ENCODE measurements at places on chromosomes 5 and 9.

- DNase-seq: no peak
These were observed 117.5 kb downstream of the COL5A1 start for GRCh38 chr9:134758949-134759607.

GRCh38 chr5:171627936-171628632, 157.5 kb upstream of the SMIM23 start:
- no peak for DNase-seq

DNA sequence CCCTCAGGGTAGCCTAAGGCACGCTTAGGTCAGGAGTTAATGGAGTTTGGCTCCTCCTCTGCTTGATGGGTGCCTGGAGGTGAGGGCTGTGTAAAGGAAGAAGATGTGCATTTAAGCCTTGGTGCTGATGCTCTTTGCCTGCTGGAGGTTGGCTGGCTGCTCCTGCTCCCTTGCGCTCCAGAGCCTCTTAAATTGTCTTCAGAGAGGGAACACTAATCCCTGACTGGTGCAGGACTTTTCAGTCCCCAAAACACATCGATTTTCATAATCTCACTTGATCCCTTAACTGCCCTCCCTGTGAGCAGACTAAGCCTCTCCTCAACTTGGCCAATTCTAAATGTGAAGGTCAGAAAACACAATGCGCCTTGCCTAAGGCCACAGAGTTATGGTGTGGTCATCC, 16.2 kb upstream of the TCOF1 start:
- no peak for DNase-seq

DNA sequence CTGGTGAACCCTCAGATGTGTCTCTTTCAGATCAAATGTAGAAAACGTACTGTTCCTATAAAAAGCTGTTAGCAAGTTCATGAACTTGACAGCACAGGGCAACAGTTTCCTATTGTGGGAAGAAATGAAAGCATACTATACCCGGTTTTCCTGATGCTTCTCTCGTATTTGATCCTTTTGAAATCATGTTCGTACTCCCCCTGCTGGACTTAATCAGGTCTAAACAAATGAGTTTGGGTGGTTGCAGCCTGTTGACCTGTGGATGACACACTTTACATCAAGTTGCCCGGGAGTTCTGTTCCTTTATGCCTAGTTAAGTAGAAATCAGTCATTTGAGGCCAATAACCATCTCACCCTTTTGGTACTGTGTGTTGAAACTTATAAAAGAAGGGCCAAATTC, 1992.3 kb downstream of the MAT2B start:
- peak; percentile 14 for DNase-seq

DNA sequence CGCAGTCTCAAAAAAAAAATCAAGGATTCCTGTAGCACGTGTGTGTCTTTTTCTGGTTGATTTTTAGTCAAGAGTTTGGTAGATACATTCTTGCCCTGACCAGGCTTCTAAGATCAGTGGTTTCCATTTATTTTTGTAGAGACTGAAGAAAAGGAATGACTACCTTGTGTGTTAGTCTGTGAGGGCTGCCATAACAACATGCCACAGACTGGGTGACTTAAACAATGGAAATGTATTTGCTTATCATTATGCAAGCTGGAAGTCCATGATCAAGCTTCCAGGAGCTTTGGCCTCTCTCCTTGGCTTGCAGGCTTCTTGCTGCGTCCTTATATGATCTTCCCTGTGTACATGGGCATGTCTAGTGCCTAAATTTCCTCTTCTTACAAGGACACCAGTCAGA, 127.0 kb downstream of the CCDC192 start:
- no peak for DNase-seq

GRCh38 chr9:129280236-129280622, 102.2 kb upstream of the IER5L start:
- no peak for DNase-seq

GRCh38 chr9:115914291-115914690, 239.3 kb upstream of the PAPPA start:
- no peak for DNase-seq

- DNase-seq: peak; percentile 14
These were observed 523.6 kb upstream of the WWC1 start for GRCh38 chr5:167767795-167768194.

- DNase-seq: no peak
These were observed 129.2 kb downstream of the MED27 start for GRCh38 chr9:131950487-131950886.

- DNase-seq: peak; percentile 53
These were observed 297.3 kb downstream of the NR3C1 start for GRCh38 chr5:143106174-143106573.

DNA sequence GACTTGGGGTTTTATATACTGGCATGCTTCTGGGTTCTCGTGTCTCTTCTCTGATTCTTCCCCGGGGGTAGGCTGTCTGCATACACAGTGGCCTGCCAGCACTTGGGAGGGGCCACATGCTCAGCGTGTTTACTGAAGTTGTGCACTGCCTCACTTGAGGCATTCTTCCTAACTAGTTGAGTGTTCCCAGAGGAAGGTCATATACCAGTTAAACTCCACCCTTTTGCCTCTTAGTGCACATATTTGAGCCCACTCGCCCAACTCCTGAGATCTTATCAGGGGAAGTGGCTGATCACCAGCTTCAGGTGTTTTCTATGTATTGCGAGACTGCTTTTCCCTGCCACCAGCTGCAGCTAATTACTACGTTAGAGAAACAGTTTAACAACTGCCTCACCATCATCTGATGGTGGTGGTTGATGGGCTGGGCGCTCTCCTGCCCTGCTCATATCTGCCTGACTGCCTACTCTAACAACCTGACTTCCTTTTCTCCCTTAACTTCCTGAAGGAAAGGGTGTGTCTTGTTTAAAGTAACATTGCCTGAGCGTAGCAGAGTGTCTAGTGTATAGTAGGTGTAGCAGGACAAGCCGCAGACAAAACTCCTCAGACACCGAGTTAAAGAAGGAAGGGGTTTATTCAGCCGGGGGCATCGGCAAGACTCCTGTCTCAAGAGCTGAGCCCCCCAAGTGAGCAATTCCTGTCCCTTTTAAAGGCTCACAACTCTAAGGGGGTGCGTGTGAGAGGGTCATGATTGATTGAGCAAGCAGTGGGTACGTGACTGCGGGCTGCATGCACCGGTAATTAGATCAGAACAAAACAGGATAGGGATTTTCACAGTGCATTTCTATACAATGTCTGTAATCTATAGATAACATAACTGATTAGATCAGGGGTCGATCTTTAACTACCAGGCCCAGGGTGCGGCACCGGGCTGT, 60.1 kb upstream of the CLINT1 start:
- DNase-seq: no peak

- no peak for DNase-seq
These were observed 47.5 kb downstream of the TMEM245 start for GRCh38 chr9:109072133-109072692.

GRCh38 chr5:179316982-179317381, 28.3 kb downstream of the ADAMTS2 start:
- DNase-seq: no peak

DNA sequence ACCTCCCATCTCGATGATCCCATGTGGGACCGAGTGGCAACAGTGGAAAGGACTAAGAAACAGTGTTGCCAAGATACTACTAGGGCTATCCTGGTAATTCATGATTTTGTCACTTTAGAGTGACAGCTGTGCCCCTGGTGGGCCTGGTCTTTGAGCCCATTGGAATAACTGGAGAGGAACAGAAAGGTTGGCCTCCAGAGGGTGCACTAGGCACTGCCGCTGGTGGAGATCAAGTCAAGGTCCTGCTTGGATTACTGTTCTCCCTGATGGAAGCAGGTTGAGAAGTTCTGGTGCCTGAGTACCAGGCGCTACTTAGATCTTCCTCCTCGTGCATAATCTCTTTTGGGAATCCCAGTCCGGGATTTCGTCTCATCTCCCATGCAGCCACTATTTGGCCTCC, 129.6 kb downstream of the SEC61B start:
- no peak for DNase-seq

DNA sequence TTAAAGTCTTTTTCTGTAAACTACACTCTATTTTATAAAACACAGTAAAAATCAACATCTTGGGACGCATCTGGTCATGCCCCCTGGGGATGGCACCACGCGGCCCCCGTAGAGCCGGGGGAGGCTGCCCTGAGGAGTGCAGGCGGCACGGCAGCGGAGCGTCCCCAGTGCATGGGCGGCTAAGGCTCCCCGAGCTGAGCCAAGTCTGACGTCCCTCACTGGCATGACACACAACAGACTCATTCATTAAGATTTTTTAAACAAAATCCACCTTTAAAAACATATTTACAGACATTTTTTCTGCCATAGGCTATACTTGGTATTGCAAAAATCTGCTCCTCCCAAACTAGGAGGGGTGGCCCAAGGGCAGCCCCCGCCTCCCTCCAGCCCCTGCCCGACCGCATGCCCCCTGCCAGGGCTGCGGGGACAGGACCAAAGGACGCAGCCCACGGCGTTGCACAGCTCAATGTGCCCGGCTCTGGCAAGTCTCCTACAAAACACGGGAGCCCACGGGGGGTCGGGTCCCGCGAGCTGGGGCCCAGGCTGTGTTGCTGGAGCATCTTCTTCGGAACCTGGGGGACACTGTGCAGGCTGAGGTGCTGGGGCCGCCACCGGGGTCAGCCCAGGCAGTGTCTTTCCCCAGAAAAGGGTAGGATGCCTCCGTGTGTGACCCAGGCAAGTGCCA, 11.8 kb upstream of the SEC16A start:
- DNase-seq: no peak

- DNase-seq: no peak
These were observed 93.7 kb downstream of the OR2K2 start for GRCh38 chr9:111236332-111236731.

DNA sequence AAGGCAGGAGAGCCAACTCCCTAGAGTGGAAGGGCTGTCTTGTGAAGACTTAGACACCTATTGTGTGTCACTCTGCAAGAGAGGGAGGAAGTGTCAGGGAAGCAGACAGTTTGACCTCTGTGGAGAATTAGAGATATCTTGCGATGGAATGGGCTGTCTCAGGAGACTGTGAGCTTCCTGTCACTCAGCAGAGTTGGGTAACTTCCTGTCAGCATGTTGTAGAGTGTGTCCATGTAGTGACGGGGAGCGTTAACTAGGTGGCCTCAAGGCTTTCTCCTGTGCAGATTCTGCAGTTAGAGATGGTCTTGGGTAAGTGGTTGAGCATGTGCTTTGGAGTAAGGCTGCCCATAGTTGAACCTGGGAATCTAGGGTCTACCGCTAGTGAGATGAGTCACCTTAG, 136.5 kb downstream of the KIF4B start:
- no peak for DNase-seq

GRCh38 chr5:1317921-1318565, 23.2 kb upstream of the TERT start:
- DNase-seq: no peak

GRCh38 chr5:171641891-171642290, 143.7 kb upstream of the SMIM23 start:
- DNase-seq: no peak

DNA sequence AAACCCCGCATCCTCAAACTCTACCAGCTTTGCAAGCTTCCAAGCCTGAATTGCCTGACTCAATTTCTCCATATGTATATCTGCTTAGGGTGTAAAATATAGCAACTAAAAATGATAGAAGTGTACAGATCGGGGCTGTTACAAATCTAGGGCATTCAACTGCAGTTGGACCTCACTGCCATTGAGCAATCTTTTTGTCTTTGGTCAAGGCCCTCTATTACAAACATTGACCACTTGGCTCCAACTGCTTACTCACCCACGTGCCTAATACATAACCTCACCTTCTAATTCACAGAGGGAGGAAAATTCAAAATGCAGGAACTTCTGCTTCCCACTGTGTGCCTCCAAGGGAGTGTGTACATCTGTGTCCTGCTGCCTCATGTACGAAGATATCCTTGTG, 10.0 kb downstream of the LRRC70 start:
- no peak for DNase-seq

DNA sequence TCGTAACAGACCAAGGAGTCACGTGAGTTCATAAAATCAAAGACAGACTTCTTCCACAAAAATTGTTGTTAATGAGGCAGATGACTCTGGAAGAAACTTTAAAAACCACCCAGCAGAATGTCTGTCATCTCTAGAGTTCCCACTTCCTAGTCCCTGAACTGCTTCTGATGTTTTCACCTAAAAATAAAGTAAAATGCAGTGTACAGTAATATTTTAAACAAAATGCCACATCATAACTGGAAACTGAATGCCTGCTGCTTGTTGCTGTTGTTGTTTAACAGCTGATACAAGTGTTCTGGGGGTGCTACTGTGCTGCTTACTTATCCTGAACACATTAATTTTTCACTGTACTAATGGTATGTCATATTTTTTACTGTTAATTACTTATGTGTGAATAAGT, 577.2 kb downstream of the MTRR start:
- DNase-seq: no peak

DNA sequence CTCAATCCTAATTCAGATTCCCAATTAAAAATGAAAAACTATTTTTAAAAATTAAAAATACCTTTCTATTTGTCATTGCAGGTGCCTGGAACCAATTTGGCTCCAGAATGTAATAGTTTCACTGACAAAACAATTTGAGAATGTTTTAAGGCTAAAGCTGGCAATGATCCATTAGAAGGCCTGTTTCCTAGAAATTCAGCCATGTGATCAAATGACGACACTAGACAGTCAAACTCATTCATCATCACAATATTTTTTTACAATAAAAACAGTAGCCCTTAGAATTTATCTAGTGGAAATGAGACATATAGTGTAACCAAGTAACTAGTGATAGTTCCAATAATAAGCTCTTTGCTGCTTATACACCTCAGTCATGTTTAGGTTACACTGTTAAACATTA, 75.4 kb upstream of the MAP3K1 start:
- no peak for DNase-seq

DNA sequence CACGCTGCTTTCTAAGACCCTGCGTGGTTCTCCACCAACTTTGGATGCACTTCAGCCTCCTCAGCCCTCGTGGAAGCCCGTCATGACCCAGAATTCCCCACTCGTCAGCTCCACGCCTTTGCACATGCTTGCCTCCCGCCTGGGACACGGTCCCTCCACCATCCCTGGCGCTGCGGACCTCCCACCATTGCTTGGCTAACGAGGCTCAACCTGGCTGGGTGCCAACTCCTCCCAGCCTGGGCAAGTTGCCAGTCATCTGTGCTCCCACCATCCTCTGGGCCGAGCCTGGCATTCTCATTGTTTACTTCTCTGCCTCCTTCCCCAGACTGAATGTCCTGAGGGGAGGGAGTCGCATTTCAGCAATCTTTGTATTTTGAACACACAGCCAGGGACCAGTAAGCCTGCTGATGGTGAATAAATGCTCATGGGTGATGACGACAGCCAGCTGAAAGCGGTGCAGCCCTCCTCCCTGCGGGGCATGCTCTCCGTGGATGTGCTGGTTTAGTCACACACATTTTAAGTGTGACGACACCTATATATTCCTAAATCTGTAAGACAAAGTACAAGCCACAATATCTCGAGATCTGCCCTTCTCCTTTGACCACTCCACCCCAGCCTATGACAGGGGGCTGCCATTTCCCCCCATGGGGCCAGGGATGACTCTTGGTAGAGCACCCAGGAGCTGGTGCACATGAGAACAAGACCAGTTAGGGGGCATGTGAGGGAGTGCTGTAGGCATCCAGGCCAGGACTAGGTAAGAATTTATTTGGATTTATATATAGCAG, 37.6 kb downstream of the ANKRD33B start:
- DNase-seq: peak; percentile 86

- peak; percentile 29 for DNase-seq
These were observed at the start of gene SEPTIN8 for GRCh38 chr5:132777209-132778069. Gene SEPTIN8 (minus strand): TSS chr5:132777239. CDS start chr5:132777137, 102 bp downstream.
